Stimulated activated CD4-positive, alpha-beta T cell treated with anti-CD3 and anti-CD28 coated beads, TNF-alpha, amount 100 ng/mL, for 1 hour (primary cell): ENCODE measurements at places on chromosomes 3 and 15.

DNA sequence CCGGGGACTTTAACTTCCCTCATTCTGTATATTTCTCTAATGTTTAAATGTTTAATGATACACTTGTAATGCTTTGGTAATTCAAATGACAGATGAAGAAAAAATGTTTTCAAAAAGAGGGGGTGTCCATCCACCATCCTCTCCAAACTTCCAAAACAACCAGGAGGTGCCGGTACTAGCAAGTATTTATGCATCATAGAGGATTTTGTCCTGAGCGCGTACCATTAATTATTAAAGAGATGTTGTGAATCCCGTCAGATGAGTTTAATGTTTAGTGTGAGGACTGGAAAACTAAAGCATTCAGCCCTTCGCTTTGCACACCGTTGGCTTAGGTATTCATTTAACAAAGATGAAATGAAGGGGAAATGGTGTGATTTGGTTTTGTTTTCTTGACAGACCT, 1.3 kb downstream of the SLC28A1 start:
- no peak for DNase-seq

DNA sequence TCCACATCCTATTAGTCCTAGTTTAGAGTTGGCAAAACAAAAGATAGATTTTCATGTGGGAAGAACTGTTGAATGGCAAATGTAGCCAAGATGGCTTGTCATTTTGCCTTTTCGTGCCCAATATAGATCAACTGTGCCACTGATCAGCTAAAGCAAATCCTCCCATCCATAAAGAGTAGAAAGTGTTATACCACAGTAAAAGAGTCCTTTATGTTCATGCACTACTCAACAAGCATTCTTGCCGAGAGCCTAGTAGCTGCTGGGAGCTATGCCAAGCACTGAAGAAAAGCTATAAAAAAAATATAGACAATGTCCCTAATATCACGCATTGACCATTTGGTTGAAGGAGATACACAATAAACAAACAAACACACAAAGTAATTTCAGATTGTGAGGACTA, 225.2 kb downstream of the KCNMB2 start:
- DNase-seq = no peak

DNA sequence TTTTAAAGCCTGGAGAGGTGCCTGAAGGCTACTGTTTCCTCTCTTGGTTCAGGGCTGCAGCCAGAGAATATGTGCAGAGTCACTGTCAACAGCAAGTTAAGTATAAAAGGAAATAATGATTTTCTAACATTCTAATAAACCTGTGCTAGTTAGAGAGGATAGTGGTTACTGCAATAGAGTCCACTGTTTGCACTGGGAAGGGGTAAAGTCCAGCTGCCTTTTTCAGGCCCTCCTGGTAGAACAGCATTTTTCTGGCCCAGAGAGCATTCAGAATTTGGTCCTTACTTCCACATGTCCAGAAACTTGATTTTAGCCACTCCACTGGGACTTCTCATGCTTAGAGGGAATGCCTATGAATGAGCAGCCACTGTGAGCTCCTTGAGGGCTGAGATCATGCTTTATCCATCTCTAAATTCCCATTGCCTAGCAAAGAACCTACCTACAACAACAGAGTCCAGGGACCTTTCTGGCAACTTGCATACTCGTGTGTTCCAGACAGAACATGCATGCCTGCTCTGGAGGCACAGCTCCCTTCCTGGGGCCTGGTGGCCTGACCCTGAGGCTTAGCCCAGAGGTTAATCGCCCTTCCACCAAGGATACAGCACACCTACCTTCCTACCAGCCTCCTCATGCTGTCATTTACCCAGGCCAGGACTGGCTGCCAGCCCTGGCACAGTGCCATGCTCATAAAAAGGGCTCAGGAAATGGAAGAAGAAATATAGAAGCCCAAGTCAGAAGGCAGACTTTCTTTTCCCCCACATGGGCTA, 50.3 kb upstream of the ATP13A3 start:
- no peak for DNase-seq

- no peak for DNase-seq
These were observed 72.6 kb downstream of the ST6GAL1 start for GRCh38 chr3:187002915-187003314.

- DNase-seq = no peak
These were observed 16.3 kb downstream of the ZNF385D start for GRCh38 chr3:21734746-21735145.

- DNase-seq = no peak
These were observed 25.6 kb downstream of the CPOX start for GRCh38 chr3:98567666-98568270.

- DNase-seq = no peak
These were observed 175.8 kb downstream of the XXYLT1 start for GRCh38 chr3:195095035-195095703.

- DNase-seq = no peak
These were observed 3.2 kb downstream of the RTP3 start for GRCh38 chr3:46500656-46501635.

DNA sequence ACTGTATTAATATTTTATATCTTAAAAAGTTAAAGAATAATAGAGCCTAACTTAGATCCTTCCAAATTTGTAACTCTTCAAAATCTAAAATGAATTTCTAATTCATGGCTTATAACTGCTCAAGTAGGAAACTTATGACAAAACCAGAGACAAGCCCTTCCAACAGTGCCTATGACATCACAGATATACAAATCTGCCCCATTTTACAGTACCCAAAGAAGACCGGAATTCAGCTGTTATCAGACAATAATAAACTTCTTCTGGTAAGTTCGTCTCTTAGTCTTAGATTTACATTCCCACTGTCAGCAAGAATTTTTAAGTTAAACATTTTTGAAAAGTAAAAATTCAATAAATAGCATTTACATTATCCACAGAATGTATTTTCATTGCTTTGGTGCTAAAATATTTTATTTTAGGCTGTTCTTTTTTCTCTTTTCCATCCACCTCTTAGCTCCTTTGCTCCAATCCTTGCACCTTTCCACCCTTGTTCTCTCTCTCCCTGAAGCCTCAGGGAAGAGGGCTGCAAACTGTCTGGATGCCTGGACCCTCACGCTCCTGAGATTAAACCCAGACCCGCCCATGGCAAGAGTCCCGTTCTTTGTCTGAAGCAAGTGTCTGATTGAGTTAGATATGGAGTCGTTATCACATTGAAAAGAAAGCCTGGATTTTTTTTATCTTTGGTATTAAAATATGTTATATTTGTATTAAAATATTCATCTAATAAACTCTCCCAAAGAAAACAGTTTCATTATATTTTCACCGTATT, 312.7 kb downstream of the ZBTB20 start:
- no peak for DNase-seq

DNA sequence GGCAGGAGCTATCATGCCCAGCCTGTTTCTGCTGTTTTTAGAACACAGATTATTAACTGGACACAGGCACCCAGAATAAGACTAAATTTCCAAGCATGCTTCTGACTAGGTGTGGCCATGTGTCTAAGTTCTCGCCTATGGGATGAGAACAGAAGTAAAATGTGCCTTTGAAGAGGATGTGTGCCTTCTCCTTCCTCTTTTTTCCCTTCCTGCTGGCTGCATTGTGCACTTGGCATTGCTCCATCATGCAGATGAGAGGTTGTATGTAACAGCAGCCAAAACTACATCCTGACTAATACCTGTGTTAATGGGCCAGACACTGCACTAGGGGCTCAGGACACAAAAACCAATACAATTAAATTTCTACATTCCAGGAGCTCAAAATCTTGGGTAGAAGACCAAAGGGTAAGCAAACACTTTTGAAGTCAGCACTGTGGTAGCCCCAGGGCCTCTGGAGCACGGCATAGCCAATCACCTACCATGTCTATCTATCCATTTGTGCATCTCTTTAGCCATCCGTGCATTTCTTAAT, 40.9 kb upstream of the RNU6-1 start:
- DNase-seq = no peak

DNA sequence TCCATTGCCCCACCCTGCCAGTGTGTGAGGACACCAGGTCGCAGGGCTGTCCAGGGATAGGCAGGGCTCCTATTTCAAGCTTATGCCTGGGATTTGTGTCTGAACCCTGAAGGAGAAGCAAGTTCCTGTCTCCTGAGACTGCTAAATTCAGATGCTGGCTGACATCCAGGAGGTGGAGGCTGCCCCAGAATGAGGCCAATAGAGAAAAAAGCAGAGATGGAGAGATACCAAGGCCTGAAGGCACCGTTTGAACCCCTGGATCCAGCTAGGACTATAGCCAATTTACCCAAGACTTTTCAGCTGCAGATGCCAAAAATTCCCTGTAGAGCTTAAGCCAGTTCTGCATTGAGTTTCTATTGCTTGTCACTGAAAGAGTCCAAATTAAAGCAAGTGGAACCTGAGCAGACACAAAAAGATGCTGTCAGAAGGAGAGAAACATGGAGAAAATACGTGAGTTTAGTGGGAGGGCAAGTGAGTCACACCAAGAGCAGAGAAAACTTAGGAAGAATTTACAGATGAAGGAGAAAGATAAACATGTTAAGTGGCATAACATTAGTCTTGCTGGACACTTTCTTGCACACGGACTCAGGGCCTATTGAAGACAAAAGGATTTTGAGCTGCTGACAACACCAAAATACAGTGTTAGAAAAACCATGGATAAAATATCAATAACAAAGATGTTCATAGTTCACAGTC, 148.6 kb downstream of the CNTN3 start:
- no peak for DNase-seq

DNA sequence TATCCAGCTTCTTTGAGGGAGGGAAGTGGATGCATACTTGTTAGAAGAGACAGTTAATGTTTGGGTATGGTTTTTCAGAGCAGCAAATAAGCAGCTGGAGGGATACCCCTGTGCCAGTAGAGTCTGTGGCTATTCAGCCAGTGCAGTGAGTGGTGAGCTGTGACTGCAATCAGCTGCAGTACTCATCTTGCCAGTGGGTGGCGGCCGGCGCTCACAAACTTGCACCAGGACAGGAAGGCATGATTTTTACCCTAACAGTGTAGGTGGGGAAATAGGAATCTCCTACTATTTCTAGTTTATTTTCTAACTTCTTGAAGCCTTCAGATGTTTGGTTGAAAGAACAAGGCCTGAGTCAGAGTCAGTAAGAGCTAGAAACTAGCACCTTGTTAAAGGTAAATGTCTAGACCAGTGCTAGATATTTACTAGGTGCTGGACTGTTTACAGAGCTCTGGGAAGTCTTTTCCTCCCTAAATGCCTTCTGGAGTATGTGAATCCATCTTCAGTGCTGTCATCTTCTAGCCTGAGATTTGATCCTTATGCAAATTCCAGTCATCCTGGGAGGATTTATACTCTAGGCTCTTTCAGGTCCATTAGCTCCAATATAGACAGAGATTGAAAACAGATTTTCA, 23.6 kb downstream of the TIMP4 start:
- peak; percentile 18 for DNase-seq

DNA sequence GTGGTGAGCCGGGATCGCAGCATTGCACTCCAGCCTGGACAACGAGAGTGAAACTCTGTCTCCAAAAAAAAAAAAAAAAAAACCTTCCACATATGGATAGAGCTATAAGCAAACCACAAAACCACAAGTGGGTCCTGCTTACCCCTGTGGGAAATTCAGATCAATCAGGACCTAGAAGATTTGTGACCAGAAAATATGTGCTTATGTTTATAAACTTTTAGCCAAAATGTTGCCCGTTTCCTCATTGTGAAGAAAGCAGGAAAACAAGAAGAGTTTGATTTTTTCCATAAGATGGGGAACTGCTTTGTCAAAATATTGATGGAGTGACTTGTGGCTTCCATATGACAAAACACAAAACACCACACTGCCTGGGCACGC, 3.4 kb upstream of the SLC25A38 start:
- DNase-seq = no peak

- DNase-seq = no peak
These were observed 14.4 kb upstream of the BBX start for GRCh38 chr3:107508331-107508730.

GRCh38 chr3:124837730-124838186, 49.4 kb downstream of the ITGB5 start:
- no peak for DNase-seq

DNA sequence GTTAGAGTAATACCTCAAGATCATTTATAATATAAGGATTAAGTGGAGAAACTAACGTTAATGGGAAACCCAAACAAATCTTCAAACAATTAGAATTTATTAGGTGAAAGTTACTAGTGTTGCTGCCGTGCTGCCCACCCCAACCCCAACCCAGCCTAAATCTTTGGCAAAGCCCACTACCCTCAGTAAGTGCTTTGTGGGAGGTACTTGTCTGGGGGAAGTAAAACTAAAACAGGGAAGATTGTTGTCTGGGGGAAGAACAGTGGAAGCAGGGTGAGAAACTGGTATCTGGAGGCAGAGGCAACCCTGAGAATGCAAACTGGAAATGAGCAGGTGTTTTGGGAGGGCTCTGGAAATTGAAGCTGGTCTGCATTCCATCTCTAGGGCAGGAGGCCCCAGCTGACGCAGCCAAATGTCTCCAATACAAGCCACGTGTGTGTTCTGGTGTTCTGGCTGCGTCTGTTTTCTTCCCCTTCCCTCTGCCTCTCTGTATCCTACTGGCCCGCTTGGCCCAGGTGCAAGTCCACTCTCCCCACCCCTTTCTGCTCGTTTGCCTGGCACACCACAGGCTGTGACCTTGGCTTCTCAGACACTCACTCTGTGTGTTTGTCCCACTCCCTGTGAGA, 32.7 kb downstream of the FEM1B start:
- no peak for DNase-seq

DNA sequence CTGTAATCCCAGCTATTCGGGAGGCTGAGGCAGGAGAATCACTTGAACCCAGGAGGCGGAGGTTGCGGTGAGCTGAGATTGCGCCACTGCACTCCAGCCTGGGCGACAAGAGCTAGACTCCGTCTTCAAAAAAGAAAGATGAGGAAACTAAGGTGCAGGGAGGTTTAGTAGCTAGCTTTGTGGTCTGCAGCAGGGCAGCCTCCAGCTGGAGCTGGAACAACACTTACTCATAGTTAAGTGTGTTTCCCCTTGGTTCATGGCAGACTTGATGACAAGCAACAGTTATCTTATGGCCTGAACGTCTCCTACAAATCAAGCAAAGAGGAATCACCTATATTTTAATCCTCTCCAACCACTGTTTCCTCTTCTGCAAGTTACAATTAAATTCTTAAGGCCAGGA, 12.6 kb downstream of the KAT2B start:
- no peak for DNase-seq

DNA sequence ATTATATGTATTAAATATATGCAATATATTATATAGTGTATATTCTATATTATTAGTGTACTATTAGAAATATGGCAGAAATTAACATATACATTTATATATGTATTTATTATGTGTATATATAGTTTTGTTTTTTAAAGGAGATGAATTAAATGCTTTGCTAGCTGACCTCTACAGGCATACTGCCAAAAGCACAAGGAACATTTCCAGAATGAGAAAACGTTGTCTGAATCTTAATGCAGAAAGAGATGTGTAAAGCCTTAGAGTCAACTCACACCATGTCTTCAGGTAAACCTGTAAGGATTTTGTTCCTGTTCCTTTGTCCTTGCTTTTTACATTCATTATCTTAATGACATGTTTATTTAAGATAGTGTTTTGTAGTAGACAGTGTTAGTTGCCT, 111.9 kb downstream of the ST8SIA2 start:
- no peak for DNase-seq

- no peak for DNase-seq
These were observed 29.0 kb downstream of the CCDC33 start for GRCh38 chr15:74265046-74265639.

- no peak for DNase-seq
These were observed 101.6 kb downstream of the LRTM1 start for GRCh38 chr3:54826251-54826691.
